ENCODE measurements at places on chromosomes 5 and 9. TPM values are rescaled to one million over a fixed set of nuclear protein-coding genes. Genes with fewer than 3 reads are reported as not detected.

GRCh38 chr9:72575666-72576065 lies 54.3 kb downstream of the TMC1 start:
- no peak for DNase-seq

- DNase-seq: no peak
Observed at GRCh38 chr9:124078641-124079040, 67.1 kb downstream of the LHX2 start.

GRCh38 chr5:171450423-171451331 lies 31.2 kb downstream of the FGF18 start:
- DNase-seq: peak; percentile 81

- DNase-seq: peak; percentile 69
Observed at GRCh38 chr5:150113047-150113744, 26.8 kb upstream of the CSF1R start.

- no peak for DNase-seq
Observed at GRCh38 chr9:72675586-72675985, 154.2 kb downstream of the TMC1 start.

The BSPRY gene
- 0.27 TPM for total RNA-seq

The MSX2 gene
- total RNA-seq: 1.1 TPM

The CCL27 gene
- not detected for total RNA-seq

The WNT8A gene
- not detected for total RNA-seq

Measured in sigmoid colon (tissue), 7 donors.